Ovary (tissue), 10 donors: ENCODE measurements at places on chromosomes 1 and 21.
A peak's percentile ranks its signal among the peaks of the same experiment; 100 is the strongest.

- no peak for DNase-seq
These were observed 74.6 kb downstream of the RUNX3 start for GRCh38 chr1:24855474-24855873.

DNA sequence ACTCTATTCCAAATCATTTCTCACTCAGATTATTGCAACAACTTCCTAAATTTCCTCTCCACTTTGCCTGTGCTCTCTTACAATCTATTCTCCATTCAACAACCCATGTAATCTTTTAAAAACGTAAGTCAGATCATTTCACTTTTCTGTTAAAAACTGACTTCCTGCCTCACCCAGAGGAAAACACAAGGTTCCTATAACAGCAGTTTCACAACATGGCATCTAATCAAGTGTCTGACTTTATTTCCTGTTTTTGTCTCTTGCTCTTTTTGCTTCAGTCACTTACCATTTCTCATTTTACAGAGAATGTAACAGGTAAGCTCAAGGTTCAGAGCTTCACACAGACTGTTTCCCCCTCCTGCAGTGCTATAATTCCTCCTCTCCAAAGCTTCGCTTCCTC is 560.7 kb downstream of the LRRIQ3 start:
- no peak for DNase-seq

DNA sequence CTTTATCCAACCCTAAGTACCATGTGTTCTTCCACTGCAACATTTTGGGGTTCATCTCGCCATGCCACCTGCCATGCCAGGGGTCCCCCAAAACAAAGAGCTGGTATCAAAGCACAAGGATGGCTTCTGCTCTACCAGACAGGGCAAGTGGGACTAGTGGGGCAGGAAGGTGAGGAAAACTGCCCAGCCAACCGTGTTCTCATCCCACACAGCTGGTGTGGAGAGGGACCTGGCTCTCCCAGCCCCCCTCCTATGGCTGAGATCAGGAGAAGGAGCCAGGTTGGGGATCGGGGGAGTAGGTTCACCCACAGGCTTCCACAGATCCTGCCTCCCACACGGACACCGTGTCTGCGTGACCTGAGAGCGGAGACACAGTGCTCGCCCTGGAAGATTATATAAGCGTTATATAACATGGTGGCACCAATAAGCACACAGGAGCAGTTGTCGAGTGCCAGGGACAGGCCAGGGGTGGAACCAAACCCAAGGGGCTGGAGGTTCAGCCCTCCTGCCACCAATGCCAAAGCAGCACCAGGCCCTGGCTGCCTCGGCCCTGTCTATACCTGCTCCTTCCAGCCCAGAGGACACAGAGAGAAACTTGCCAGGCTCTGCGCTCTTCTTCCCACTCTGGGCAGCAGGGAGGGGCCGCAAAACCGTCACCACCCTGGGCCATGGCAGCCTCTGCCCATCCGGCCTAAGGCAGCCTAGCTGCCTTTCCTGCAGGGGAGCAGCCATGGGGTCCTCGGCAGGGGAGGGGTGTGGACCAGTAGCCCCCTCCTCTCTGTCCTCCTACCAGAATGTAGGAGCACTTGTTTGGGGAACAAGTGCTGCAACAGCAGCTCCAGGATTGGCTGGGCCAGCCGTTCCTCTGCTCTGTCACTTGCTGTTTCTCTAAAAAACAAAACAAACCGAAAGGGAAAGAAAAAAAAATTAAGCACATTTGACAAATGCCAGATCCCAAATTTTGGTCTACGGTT is 43.5 kb downstream of the CD34 start:
- peak; percentile 30 for DNase-seq

DNA sequence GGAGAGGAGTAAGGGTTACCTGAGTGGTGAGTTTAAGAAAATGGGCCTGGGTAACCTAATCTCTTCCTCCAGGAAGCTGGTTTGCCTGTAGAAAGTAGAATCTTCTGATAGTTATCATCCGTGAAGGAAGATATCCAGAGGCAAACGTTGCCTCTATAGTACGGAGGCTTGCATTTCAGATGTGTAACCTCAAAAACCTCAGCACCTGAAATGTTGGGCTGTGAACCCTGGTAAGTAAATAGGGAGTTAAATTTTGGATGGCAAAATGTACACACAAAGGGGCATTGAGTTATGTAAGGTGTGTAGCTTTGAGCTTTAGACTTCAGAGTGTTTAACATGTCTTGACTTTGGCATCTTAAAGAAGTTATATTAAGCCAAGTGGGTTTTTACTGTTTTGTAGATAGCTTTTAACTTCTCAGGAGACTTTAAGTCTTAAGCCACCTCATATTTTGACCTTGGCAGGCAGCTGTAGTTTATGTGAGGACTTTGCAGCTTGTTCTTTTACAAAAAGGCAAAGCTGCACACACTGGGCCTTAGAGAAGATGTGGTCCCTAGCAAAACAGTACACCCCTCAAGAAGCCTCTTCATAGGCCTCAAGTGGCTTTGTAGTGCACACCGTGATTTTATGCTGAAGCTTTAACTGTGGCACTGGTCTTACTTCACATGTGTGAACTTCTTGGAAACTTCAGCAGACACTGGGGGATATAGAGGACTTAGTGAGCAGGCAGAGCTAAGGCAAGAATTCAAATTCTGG is 83.4 kb downstream of the SNRPE start:
- DNase-seq: no peak

DNA sequence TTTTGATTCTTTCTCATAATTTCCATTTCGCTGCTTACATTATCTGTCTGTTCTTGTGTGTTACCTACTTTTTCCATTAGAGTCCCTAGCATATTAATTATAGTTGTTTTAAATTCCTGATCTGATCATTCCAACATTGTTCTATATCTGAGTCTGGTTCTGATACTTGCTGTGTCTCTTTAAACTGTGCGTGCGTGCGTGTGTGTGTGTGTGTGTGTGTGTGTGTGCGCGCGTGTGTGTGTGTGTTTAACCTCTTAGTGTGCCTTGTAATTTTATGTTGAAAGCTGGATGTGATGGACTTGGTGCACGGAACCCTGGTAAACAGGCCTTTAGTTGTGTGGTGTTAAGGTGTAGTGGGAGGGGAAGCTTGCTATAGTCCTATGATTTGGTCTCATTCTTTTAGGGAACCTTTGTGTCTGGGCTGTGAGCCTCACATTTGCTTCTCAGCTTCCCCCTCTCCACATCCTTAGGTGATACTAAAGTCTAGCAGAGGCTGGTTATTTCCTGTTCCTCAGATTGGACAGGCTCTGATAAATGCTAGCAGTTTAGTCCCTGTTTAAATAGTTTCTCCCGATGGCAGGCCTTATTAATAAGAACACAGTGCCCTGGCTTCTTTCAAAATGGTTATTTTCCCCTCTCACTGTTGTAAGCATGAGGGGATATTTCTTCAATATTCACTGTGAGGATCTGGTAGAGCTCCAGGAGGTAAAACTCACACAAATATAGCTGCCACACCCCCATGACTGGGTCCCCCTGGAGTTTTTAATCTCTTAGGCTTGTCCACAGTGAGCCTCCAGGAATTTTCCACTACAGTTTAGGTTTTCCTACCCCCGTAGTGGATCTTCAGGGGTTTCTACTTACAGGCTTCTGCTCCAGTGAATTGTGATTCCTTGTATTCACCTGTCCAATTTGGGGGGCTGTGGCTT is 118.3 kb downstream of the GALNT2 start:
- DNase-seq: no peak

GRCh38 chr1:107523061-107523460 is 382.2 kb downstream of the NTNG1 start:
- no peak for DNase-seq

GRCh38 chr1:234734869-234735268 is 124.9 kb upstream of the IRF2BP2 start:
- DNase-seq: no peak

- no peak for DNase-seq
These were observed 404.0 kb upstream of the NFIA start for GRCh38 chr1:60678391-60678790.

DNA sequence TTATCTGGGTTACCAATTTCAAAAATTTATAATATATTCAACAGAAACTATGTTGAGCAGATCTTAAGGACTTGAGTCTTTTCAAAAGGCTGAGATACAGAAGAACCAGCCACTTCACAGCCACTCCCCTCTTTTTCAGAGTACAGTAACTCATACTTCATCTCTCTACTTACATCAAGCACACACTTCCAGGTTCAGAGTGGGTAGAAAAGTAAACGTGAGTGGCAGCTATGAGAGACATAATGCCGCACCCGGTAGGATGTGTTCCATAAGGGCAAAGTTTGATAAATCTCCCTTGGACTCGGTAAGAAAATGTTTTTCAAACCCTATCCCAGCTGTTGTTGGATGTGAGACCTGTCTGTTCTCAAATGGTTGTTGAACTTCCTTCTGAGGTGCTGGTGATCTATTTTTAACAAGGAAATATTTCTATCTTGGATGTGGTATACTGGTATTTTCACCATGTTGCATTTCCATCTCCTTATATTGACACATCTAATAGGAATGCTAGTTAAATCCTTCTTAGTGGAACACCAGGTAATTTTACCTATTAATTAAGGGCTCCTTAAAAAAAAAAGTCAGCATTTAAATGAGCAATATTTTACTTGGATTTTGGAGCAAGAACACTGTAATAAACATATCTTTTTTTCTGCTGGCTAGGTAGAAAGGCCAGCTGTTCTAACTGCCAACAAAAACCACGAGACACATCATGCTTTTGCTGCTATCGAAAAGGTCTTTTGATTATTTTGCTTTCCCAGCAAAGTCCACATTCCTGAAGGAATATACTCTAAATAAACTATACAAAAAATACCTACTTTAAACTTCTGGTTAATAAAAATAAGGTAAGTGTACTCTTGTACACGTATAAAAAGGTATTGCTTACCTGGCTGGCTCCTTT is 28.2 kb downstream of the CNN3 start:
- no peak for DNase-seq

GRCh38 chr1:223074445-223075300 is 68.4 kb downstream of the TLR5 start:
- DNase-seq: no peak
